ENCODE measurements at places on chromosomes 3 and 15. TPM values are rescaled to one million over a fixed set of nuclear protein-coding genes. Genes with fewer than 3 reads are reported as not detected.

GRCh38 chr3:141218926-141219325 lies 12.7 kb upstream of the PXYLP1 start:
- DNase-seq: no peak
- H3K4me1 ChIP-seq: no peaks in the 10 kb centered on the region
- H3K27ac ChIP-seq: no peak overlapping the region
- H3K27me3 ChIP-seq: no peaks in the 10 kb centered on the region
- no peaks in the 10 kb centered on the region for H3K36me3 ChIP-seq

- no peaks in the 10 kb centered on the region for H3K27me3 ChIP-seq
- H3K36me3 ChIP-seq: no peaks in the 10 kb centered on the region
- DNase-seq: no peak
- no peak overlapping the region for H3K27ac ChIP-seq
- H3K4me3 ChIP-seq: no peak overlapping the region
- peaks cover 2% of the 10 kb centered on the region for H3K4me1 ChIP-seq
These were observed 71.6 kb downstream of the CHAC1 start for GRCh38 chr15:41024885-41025284.

- H3K4me1 ChIP-seq: peaks cover 33% of the 10 kb centered on the region
- no peaks in the 10 kb centered on the region for H3K36me3 ChIP-seq
- H3K4me3 ChIP-seq: no peak overlapping the region
- H3K27ac ChIP-seq: no peak overlapping the region
- DNase-seq: no peak
These were observed 13.1 kb upstream of the CYP11A1 start for GRCh38 chr15:74380361-74381189.

- no peaks in the 10 kb centered on the region for H3K36me3 ChIP-seq
- H3K27me3 ChIP-seq: no peaks in the 10 kb centered on the region
- H3K4me1 ChIP-seq: no peaks in the 10 kb centered on the region
- H3K4me3 ChIP-seq: no peak overlapping the region
- DNase-seq: no peak
These were observed 171.3 kb upstream of the GADL1 start for GRCh38 chr3:31065765-31066164.

DNA sequence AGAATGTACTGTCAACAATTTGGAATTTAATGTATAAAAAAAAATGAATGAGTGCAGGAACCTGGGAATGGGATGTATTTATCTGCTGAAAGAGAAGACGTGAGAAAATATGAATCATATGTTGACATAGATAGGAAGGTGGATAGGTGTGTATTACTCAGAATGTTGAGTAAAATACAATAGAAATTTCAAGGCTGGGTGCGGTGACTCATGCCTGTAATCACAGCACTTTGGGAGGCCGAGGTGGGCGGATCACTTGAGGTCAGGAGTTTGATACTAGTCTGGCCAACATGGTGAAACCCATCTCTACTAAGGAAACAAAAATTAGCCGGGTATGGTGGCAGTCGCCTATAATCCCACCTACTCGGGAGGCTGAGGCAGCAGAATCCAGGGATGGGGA lies 202.8 kb downstream of the CADM2 start:
- no peak overlapping the region for H3K27ac ChIP-seq
- H3K4me3 ChIP-seq: no peak overlapping the region
- H3K4me1 ChIP-seq: no peaks in the 10 kb centered on the region
- no peaks in the 10 kb centered on the region for H3K36me3 ChIP-seq
- no peak for DNase-seq

- H3K4me1 ChIP-seq: peaks cover 36% of the 10 kb centered on the region
- DNase-seq: no peak
- H3K4me3 ChIP-seq: no peak overlapping the region
- peaks cover 21% of the 10 kb centered on the region for H3K36me3 ChIP-seq
These were observed 133.9 kb downstream of the EEFSEC start for GRCh38 chr3:128287216-128287615.

DNA sequence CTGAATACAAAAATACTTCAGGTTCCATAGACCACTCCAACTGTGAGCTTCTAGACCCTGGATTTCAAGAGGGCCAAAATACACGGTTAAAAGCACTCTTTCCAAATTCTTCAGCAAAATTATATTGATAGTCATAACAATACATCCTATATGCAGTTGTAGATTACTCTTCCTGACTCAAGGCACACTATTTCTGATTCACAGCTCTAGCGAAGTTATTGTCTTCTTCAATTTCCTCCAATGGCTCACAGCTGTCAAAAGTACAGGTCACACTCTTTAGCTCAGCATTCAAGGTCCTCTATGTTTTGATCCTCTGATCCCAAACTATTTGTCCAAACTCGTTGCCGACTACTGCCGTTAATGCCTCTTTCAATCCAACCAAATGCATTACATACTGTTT lies 13.5 kb upstream of the CCDC80 start:
- no peaks in the 10 kb centered on the region for H3K27me3 ChIP-seq
- no peaks in the 10 kb centered on the region for H3K4me1 ChIP-seq
- H3K36me3 ChIP-seq: no peaks in the 10 kb centered on the region
- DNase-seq: no peak
- H3K27ac ChIP-seq: no peak overlapping the region

- H3K4me3 ChIP-seq: no peak overlapping the region
- peak; percentile 46 for DNase-seq
- H3K27me3 ChIP-seq: peaks cover 3% of the 10 kb centered on the region
- no peaks in the 10 kb centered on the region for H3K36me3 ChIP-seq
These were observed 79.4 kb upstream of the ATP11B start for GRCh38 chr3:182713743-182714517.

DNA sequence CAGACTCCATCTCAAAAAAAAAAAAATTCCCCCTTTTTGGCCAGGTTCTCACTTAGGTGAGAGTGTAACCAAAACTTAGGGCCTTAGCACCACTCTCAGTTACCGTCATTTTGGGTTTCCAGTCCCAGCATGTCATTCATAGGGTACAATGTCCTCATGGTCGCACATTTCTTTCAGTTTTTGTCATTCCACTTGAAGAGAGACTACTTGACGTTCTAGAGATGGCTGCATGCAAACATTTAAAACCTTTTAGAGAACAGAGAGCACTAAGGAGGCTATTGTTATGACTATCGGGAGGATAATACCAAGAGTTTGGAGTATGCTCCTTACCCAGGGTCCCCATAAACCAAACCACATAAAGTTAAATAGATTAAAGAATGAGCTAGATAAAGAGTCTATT lies 37.9 kb upstream of the THUMPD3 start:
- DNase-seq: no peak
- H3K4me1 ChIP-seq: no peaks in the 10 kb centered on the region
- no peak overlapping the region for H3K27ac ChIP-seq
- no peaks in the 10 kb centered on the region for H3K27me3 ChIP-seq

DNA sequence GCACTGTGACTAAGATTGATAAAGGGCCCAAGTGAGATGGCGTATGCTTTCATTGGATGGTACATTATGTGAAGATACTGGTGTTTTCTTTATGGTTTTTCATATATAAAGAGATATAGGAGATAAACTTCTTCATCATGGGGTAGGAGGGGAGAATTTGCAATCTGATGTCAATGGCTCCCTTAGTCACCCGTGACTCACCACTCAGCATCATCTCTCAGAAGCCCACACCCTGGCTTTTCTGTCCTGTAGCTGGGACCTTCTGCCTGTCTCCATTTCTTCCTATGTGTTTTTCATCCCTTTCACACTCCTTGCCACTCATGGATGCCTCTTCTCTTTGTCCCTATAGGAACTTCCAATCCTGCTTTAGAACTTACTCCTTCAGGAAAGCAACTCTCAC lies 114.3 kb upstream of the SEMA6D start:
- H3K27ac ChIP-seq: no peak overlapping the region
- H3K27me3 ChIP-seq: no peaks in the 10 kb centered on the region
- no peak overlapping the region for H3K4me3 ChIP-seq
- no peak for DNase-seq
- H3K4me1 ChIP-seq: no peaks in the 10 kb centered on the region

GRCh38 chr3:17584066-17584465 lies 158.4 kb downstream of the TBC1D5 start:
- H3K27me3 ChIP-seq: no peaks in the 10 kb centered on the region
- H3K4me3 ChIP-seq: no peak overlapping the region
- no peaks in the 10 kb centered on the region for H3K36me3 ChIP-seq
- peaks cover 5% of the 10 kb centered on the region for H3K4me1 ChIP-seq
- no peak for DNase-seq

DNA sequence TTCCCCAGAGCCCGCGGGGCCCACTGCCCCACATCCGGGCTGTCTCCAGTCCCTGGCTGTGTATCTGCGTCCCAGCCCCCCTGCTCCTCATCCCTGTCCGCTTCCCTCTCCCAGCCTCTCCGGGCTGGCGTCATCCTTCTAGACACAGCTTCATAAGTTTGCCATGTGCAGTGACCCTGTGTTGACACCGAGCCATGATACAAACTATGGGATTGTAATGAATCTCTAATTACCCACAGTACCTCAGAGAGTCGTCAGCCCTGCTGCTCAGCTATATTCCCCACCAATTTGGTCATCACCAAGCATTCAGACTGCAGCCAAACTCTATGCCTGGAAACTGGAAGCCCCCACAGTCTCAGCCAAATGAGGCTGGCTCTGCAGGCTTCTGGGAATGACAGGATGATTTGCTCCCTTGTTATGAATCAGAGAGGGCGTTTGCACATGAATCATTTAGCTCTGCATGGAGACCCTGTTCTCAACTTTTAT lies 466.1 kb upstream of the ATP11B start:
- no peaks in the 10 kb centered on the region for H3K36me3 ChIP-seq
- H3K4me3 ChIP-seq: no peak overlapping the region
- no peaks in the 10 kb centered on the region for H3K4me1 ChIP-seq
- H3K27ac ChIP-seq: no peak overlapping the region

- no peak for DNase-seq
- H3K27me3 ChIP-seq: no peaks in the 10 kb centered on the region
These were observed 7.4 kb downstream of the ZNF197 start for GRCh38 chr3:44632193-44632592.

- H3K36me3 ChIP-seq: no peaks in the 10 kb centered on the region
- no peaks in the 10 kb centered on the region for H3K27me3 ChIP-seq
- H3K27ac ChIP-seq: no peak overlapping the region
- H3K4me3 ChIP-seq: no peak overlapping the region
These were observed 26.4 kb upstream of the KLF13 start for GRCh38 chr15:31300208-31300661.

DNA sequence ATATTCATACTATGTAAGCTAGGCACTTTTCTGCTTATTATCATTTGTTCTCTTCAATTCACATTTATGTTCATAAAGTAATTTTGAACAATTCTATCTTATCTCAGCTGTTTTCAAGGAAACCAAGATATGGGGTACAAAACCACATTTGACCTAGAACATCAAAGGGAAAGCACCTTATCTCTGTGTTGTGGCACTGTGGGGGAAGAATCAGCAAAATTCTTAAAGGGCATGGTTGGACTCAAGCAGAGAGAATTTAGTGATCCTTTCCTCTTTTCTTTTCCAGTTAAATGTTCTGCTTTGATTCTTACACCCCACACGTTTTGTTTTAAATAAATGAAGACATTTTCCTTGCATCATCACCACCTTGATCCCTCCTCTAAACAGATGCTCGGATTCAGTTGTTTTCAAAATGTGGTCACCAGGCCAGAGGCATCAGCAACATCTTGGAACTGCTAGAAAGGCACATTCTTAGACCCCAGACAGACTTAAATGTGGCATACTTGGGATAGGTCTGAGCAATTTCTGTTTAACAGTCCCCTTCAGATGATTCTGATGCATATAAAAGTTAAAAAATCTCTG lies 128.4 kb upstream of the TP63 start:
- no peak overlapping the region for H3K27ac ChIP-seq
- H3K27me3 ChIP-seq: peaks cover 4% of the 10 kb centered on the region
- peaks cover 5% of the 10 kb centered on the region for H3K4me1 ChIP-seq
- no peak for DNase-seq
- no peak overlapping the region for H3K4me3 ChIP-seq

DNA sequence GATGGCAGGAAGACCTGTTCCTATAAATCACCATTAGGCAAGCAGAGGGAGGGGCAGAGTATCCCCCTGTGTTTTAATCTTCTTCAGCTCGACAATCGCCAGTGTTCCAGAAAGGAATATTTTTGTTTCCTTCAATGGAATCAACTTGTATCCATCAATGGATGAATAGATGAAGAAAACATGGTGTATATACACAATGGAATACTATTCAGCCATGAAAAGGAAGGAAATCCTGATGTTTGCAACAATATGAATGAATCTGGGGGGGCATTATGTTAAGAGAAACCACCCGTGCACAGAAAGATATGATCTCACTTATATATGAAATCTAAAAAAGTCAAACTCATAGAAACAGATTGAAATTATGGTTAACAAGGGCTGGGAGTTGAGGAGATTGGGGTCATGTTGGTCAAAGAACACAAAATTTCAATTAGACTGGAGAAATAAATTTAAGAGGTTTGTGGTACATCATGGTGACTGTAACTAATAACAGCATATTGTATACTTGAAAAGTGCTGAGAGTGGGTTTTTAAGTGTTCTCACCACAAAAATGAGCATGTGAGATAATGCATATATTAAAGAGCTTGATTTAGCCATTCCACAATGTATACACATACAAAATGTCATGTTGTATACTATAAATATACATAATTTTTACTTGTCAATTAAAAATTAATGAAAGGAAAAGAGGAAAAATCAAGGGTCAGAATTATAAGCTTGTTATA lies 64.2 kb upstream of the ITGA11 start:
- H3K4me3 ChIP-seq: no peak overlapping the region
- no peak for DNase-seq
- no peaks in the 10 kb centered on the region for H3K36me3 ChIP-seq
- peaks cover 2% of the 10 kb centered on the region for H3K4me1 ChIP-seq

- no peak overlapping the region for H3K4me3 ChIP-seq
- no peaks in the 10 kb centered on the region for H3K4me1 ChIP-seq
These were observed 29.0 kb upstream of the ZMAT3 start for GRCh38 chr3:179100652-179101051.

Gene CAMKV
- polyA plus RNA-seq: not detected

Gene ZNF717
- polyA plus RNA-seq: 6.5 TPM

Gene NKIRAS1
- polyA plus RNA-seq: 2.8 TPM

Gene TM4SF4
- not detected for polyA plus RNA-seq

Gene FOXL2
- not detected for polyA plus RNA-seq

Gene PRR23A
- polyA plus RNA-seq: not detected

Gene UBAP1L
- 0.20 TPM for polyA plus RNA-seq
